ENCODE measurements at places on chromosomes 7 and 10. TPM values are rescaled to one million over a fixed set of nuclear protein-coding genes. Genes with fewer than 3 reads are reported as not detected.

TMEM26 gene
- total RNA-seq = not detected

TRDMT1 gene
- total RNA-seq = 9.4 TPM

VAX1 gene
- total RNA-seq = not detected

CPED1 gene
- total RNA-seq = not detected

KCNIP2 gene
- 4.2 TPM for total RNA-seq

SH2D4B gene
- 0.14 TPM for total RNA-seq

PTPRN2 gene
- total RNA-seq = 0.61 TPM

RTKN2 gene
- 10.0 TPM for total RNA-seq

CHAT gene
- not detected for total RNA-seq

ZNF398 gene
- total RNA-seq = 8.7 TPM

ABCB4 gene
- total RNA-seq = not detected

C10orf53 gene
- total RNA-seq = not detected

PLCE1 gene
- 0.04 TPM for total RNA-seq

RAPGEF5 gene
- 0.23 TPM for total RNA-seq

UTF1 gene
- not detected for total RNA-seq

CDC14C gene
- not detected for total RNA-seq

ZNF425 gene
- 0.45 TPM for total RNA-seq

Data from activated naive CD4-positive, alpha-beta T cell treated with anti-CD3 and anti-CD28 coated beads, Interleukin-2, amount 50 U/mL, for 72 hours (primary cell).